ENCODE measurements at places on chromosomes 1 and 21.

DNA sequence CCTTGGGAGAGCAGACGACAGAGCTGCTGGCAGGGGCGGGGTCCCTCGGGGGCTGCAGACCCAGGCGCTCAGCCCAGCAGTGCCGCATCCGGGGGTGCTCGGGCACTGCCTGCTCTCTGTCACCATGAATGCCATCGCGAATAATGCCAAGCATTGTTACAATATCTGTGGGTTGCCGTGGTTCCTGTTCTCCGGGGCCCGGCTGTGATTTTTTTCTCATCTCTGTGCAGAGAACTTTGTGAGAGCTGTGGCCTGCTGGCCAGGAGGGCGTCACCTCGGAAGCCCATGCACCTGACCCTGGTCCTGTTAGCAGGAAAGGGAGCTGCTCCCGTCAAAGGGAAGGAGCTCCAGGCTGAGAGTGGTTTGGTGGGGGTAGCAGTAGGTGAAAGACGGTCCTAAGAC is 70.4 kb downstream of the PRDM16 start:
- DNase-seq = no peak

DNA sequence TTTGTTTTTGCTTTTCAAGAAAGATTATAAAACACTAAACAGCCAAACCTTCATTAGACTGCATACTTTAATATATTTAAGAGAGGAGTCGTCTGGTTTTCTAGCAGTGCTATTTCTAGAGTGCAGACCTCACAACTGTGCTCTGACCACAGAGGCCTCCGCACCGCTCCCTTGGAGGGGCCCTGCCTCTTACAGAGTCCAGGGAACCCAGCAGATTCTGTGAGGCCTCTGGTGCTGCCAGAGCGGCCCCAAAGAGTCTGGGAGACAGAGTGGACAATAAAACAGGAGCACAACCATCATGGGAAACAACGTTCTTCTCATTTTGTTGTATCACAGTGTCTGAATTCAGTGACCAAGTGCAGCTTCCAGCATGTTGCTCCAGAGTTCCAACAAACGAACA is 5.8 kb downstream of the ATP5PO start:
- DNase-seq = no peak

- no peak for DNase-seq
Observed at GRCh38 chr1:117857418-117857817, 72.0 kb downstream of the GDAP2 start.

- no peak for DNase-seq
Observed at GRCh38 chr1:113141650-113142473, 68.9 kb downstream of the LRIG2 start.

DNA sequence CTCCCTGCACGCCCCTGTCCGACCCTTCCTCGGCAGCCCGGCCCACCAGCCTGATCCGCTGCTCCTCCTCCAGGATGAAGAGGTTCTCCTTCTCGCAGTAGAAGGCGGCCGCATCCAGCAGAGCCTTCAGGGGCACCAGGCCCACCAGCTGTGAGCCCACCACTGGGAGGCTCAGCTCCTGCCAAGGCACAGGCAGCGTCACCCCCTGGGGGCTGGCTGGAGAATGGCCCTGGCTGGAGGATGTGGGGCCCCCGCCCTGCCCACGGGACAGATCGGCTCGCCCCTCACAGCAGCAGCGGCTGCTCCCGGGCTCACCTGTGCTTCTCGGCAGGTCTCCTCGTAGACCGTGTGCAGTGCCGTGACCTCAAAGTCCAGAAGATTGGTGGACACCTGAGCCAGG is 5.3 kb downstream of the FTCD start:
- DNase-seq = no peak

DNA sequence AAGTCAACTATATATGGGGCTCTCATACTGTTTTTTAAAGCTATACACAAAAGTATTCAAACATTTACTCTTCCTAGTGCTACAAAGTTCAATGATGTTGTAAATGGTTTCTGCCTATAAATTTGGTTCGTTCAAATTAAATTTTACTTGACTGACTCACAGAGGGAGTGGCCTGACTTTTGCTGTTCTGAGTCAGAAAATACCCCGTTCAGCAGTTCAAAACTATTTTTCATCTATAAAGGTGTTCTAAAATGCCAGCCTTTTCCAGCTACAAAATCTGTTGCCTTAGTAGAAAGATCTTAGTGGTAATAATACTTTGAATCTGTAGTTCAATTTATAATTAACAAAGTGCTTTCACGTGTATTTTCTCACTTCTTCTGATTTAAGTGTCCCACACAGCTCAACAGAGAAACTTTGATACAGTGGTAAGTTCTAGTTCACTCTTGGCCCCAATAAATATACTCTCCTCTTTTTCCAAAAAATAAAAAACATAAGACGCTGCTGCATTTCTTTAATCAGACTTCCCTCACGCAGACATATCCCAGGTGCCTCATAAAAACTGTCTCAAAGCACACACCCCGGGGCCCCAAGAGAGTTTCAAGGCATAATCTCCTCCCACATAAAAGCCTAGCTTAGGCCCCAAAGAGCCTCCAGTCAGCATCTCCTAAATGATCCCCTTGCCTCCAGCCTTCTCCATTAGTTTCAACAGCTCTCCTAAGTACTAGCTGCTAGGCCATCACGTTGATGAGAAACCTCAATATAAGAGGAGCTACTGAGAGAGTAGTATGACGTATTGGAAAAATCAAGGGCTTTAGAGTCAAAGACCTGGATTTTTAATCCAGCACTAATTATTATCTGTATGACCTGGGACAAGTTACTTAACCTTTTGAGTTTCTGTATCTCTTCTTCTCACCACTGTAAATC is 3.2 kb downstream of the PTP4A2 start:
- peak; percentile 40 for DNase-seq

DNA sequence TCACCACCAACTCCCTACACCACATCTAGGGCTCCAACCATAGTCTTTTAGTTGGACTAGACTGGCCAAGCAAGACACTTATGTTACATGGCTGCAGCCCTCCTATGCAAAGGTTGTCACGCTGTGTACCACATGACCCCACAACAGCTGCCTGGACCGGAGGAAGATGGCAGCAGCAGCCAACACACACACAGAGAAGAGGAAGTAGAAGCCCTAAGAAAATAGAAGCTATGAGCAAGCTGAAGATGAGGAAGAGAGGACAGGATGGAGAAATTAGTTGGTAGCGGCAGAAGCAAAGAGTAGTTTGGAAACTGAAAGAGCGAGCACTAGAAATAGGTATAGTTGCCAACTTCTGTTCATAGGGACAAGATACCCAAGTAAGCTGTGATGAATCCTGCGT is 60.8 kb upstream of the RALGPS2 start:
- no peak for DNase-seq

DNA sequence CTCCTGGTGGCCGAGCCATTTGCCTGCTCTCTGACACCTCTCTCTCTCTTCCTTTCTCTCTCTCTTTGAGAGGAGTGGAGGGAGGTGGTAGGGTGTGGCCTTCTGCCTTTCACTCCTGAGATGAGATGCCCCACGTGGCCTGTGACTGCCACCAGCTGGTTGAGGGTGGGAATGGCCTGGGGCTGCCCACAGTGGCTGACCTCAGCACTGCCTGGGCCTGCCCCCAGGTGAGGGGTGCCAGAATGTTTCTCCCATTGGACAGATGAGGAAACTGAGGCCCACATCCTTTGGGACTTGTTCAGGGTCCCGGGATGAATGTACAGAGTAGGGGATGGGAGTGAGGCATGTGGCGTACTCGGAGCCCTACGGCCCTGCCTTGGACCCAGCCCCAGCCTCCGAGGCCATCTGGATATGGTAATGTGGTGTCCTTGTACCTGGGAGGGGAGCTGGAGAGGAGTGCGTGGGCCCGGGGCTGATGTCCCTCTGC is 12.7 kb upstream of the C1orf167 start:
- DNase-seq = peak; percentile 9

DNA sequence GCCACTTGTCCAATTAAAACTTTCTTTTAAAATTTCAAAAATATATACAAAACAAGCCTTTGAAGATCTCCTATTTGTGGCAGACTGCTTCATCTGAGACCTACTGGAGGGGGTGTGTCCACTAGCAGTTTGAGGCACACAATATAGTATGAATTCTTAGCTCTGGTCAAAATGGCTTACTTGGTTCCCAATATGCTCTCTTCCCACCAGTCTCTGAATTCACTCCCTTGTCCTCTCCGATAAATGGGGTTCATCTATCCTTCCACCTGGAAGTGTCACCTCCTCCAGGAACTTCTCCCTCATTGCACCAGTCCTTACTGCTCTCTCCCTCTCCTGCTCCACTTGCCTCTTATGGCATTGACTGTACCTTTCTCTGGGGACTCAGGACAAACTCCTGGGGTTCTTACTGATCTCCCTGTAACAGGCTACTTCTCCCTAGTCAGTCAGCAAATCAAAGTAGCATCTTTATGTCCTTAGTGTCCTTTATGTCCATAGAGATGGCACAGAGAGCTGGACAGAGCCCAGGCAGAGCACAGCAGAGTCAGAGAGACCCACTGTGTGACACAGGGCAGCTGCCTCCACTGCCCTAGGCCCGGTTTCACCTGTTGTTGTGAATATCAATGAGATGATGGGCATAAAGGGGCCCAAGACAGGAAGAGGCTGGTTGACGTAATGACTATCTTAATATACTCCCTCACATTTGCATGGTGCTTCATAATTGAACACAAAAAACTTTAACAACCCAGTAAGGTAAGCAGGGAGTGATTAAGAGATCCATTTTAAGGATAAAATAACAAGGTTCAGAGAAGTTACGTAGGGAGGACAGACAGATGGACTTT is 3.6 kb downstream of the ASAP3 start:
- no peak for DNase-seq

DNA sequence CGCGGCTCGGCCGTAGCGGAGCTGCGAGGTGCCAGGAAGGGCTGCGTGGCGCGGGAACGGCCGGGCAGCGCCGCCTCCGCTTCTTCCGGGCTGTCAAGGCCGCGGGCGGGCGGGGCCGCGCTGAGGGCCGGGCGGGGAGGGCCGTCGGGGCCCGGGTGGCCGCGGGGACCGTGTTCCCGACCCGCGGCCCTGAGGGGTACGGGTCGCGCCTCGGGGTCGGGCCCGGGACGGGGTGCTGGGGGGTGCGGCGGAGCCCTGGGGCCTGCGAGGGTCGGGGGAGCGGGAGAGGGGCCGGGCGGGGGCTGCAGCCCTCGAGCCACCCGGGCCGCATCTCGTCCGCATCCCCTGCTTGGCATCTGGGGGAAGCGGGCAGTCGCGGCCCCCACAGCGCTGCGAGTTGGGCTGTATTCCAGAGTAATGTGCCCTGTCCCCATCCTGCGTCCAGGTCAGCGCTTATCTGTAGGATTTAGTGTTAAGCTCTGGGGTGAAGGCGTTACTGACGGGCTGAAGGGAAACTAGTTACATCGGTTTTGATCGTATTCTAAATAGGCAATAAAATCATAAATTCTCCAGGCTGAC is 379 bp downstream of the RER1 start:
- DNase-seq = no peak

DNA sequence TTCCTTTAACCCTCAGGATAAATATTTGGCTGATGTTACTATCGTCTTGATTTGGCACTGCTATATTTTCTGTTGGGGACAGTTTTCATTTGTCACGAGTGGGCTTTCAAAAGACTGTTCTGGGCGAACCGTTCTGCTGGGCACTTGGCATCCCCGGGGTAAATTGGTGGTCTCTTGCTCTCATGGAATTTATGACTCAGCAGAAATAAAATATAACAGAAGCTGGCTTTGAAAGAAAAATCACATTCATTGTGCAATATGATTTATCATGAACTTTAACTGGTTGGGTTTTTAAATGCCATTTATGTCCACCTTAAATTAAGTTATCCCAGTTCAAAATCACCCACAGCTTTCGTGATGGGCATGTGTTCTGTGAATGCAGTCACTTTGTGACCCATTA is 147.3 kb downstream of the KAZN start:
- DNase-seq = no peak

GRCh38 chr1:106027871-106028270 is 1028.6 kb upstream of the PRMT6 start:
- DNase-seq = no peak

- no peak for DNase-seq
Observed at GRCh38 chr1:58290685-58291372, 255.7 kb downstream of the OMA1 start.

DNA sequence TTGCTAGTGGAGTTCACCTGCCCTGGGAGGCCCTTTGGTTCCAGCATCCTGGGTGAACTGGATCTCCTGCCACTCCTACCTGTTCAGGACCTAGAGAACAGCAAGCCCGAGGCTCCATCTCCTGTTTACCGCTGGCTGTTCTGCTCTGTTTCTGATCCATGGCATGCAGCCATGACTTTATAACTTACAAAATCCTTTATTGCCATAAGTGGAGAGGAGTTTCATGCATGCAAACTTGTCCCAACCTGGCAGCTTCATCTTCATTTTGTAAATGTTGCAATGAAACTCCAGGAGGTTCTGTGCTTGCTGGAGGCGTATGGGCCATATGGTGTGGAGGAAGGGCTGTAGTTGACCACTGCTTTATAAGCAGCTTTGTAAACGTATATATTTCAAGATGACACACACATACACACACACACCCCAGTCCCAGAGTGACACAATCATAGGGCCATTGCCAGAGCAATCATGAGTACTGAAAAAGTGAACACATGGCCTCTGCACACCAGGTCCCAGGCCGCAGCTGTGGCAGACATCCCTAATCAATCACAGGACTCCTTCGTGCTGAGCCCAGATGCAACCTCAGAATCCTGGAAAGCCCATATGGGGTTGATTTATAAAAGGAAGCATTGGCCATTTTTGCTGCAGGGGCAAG is 69.0 kb downstream of the UBIAD1 start:
- DNase-seq = no peak

DNA sequence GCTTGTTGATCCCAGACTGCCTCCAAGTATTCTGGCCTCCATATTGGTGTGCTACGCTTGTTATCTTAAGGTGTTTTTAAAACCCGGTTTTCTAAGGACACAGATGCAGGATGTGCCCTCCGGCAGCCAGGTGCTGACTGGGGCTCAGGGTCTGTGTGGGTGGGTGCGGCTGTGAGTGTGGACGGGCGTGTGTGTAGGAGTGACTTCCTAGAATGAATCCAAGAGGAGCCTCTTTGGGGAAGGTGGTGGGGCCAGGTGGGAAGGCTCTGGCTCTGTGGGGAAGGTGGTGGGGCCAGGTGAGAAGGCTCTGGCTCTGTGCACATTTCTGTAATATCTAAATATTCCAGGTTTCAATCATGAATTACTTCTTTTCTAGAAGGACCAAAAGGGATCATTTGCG is 12.8 kb upstream of the TSPEAR start:
- DNase-seq = no peak

DNA sequence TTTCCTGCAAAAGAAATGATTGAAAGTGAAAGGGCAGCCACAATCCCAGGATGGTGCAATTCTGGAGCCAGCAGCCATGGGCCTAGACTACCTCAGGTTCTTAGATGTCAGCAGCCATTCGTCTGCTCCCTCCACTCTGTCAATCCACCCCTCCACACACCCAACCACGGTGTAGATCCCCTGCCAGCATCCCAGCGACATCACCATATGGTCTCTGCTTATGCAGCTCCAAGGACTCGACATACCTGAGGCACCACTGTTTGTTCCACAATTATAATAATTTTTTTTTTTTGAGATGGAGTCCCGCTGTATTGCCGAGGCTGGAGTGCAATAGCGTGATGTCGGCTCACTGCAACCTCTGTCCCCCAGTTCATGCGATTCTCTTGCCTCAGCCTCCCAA is 6.5 kb downstream of the SYNC start:
- DNase-seq = no peak

- no peak for DNase-seq
Observed at GRCh38 chr1:34398916-34399275, 222.2 kb downstream of the C1orf94 start.

GRCh38 chr1:147539122-147539575 is 2.2 kb upstream of the BCL9 start:
- DNase-seq = peak; percentile 85
